Fibroblast of skin of back (primary cell): ENCODE measurements at places on chromosomes 6 and 20.

DNA sequence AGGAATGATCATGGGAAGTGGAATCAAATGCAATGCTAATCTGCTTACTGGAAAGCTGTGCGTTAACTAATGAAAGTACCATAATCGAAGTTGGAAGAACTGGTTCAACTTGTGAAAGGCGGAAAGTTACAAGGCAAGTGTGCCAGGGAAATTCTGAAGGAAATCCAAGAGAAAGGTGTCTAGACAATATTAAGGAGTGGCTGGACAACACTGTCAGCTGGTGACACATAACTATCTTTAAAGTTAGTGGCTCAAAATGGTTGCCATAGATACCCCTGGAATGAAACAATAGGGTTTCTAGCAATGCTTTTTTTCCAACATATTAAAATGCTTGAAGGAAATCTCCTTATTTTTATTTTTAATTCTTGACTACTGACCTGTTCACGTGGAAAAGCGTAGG, 90.4 kb downstream of the BMP2 start:
- no peak for DNase-seq

DNA sequence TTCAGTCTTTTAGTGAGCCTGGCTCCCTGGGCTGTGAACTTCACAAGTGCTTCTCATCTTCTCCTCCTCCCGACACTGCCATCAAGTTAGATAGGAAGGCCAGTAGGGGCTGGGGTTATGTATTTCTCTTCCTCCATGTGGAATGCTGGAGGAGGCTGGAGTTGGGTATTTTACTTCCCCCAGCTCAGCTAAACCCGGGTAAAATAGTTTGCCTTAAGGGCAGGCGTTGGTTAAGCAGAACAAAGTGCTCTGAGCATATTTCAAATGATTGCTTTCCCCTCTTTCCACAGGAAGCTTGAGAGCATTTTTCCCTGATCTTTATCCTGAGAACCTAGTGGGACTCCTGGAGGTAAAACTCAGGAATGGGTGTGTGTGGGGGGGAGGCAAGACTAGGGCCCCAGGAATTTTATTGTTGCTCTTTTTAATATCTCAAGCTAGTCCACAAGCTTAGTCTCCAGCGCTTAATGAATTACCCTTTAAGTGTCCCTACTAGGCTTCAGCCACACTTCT, 16.9 kb upstream of the SUPT3H start:
- no peak for DNase-seq

- DNase-seq: no peak
Measured at GRCh38 chr20:36301359-36302119, 4.6 kb upstream of the DLGAP4 start.

GRCh38 chr20:2342243-2342642, 38.5 kb upstream of the TGM6 start:
- DNase-seq: no peak

- DNase-seq: no peak
Measured at GRCh38 chr6:90274451-90275030, 22.1 kb downstream of the BACH2 start.

GRCh38 chr6:13511913-13512717, 24.7 kb upstream of the GFOD1 start:
- DNase-seq: no peak

- DNase-seq: no peak
Measured at GRCh38 chr20:46588532-46589511, 38.4 kb upstream of the OCSTAMP start.

DNA sequence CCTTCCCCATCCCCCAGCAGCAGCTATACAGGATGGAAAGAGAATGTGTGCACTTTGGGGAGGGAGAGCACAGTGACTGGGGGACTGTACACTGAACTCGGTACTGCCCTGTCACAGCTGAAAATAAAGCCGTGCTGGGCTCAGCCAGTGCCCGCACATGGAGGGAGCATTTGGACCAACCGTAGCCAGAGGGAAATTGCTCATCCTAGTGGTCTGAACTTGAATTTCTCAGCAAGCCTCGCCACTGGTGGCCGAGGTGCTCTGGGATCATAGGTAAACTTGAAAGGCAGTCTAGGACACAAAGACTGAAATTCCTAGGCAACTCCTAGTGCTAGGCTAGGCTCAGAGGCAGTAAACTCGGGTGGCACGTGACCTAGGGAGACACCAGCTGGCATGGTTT, 61.0 kb downstream of the DZANK1 start:
- no peak for DNase-seq

- DNase-seq: no peak
Measured at GRCh38 chr6:54059683-54060082, 51.6 kb upstream of the MLIP start.

GRCh38 chr6:134714113-134714512, 235.8 kb downstream of the ALDH8A1 start:
- DNase-seq: no peak

- DNase-seq: peak; percentile 52
Measured at GRCh38 chr20:35226884-35227681, 593 bp downstream of the MMP24 start.

DNA sequence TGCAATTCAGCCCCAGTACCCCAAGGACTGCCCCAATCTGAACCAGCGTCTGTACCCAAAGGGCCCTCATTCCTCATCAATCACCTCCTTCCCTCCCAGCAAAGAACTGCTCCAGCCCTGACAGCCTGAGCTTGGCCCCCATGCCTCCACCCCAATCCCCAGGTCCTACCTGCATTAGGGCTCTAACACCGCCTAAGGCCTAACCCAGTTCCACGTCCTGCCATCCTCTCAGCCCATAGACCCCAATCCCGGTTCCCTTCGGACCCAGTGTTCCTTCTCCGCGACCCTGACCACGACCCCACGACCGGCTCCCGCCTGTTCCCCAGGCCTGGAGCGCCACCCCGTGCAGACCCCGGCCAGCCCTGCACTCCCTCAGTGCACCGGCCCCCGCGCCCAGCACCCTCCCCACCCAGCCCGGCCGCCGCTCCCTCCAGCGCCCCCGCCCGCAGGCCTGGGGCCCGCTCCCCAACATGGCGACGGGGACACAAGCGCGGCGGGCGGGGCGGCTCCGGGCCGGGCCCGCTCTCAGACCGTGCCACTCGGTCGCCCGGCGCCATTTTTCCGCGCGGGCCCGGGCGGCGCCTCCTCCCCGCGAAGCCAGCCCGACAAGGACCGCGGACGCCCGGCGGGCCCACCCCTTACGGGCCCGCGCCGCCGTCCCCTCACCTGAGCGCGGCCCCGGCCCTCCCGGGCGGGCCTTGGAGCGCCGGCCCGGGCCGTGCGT, 483 bp downstream of the NCOA6 start:
- DNase-seq: peak; percentile 60

GRCh38 chr6:39330476-39330875, 8.0 kb upstream of the KCNK16 start:
- DNase-seq: no peak

GRCh38 chr6:36679043-36679833, 724 bp downstream of the CDKN1A start:
- peak; percentile 76 for DNase-seq

DNA sequence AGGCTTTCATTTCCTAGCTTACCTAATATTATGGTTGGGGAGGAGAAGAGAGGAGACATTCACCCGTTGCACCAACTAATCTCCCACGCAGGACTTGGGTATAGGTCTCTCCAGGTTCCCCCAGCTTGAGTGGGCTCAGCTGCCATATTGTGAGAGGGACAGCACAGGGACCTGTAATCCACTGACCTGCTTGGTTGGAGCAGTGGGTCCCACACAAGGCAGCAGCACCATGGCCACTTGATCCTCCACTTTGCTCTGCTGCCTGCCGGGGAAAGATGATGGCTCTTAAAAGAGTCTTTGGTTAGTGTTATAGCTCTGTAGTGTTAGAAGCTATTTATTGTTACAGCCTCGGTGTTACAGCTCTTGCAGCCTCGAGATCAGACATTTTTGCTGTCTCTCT, 22.5 kb upstream of the ECHDC1 start:
- no peak for DNase-seq

DNA sequence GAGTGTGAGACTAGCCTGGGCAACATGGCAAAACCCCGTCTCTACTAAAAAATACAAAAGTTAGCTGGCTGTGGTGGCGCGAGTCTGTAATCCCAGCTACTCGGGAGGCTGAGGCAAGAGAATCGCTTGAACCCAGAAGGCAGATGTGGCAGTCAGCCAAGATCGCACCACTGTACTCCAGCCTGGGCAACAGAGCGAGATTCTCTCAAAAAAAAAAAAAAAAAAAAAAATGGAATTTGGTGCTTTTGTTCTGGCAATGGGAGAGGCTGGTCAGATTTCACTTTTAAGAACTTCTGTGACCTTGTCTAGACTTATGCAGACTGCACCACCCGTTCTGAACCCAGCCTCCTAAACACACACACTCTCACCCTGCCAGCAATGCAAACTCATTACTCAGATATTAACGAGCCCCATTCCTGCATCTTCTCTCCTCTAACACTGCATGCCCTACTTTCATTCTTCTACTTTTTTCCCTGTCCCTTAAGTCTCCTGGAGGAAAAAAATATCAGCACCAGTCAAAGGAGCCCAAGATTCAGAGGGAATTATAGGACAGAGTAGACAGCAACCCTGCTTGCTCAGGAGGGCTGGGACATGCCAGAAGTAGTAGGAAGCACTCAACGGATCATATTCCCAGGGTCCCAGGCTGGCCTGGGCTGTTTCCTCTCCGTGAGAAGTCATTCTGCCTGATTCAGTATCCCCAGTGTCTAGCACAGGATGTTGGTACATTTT, 4.4 kb downstream of the MOCS1 start:
- DNase-seq: peak; percentile 64

DNA sequence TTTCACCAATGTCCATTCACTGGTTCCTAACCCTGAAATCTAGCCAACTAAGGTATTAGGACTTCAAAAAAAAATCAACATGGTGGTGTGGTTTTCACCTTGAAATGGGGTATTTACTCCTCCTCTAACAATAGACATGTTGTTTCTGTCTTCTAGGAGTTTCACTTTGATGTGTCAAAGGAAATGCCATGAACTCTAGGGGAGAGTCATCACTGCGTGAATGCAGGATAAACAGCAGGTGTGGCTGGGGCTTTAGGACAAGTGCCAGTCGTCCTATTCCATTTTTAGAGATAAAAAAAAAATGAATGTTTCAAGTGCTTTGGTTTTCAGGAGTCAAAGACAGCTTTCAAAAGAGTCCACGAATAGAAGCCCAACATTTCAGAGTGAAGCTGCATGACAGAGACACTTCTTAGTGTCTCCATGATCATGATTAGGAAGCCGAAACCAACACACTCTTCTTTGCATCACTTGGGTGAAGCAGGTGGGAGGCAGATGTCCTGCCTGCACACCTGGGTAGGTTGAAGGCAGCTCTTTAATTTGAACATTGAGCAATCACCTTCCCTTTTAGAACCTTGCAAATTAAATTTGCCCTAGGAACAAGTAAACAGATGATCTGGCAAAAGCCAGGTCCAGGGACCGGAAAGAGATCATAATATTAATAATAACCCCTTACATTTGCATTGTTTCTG, 328.5 kb upstream of the PRDM1 start:
- no peak for DNase-seq

GRCh38 chr6:37515712-37516075, 16.0 kb upstream of the CCDC167 start:
- no peak for DNase-seq

DNA sequence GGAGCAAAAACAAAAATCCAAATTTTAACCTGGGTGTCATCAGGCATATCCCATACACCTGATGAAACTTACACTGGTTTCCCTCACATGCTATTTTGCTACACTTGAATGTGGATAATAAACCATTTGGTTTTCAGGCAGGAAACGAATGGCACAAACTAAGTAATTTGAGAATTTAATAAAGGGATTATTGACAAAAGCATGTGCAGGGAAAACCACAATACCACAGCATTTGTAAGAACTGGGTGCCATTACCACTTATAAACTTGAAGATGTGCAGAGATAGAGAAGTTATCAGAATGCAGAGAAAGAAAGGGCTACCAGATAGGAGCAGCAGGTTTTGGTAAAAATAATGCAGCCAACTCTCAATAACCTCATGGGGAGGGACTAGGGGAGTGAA, 151.2 kb downstream of the RFX6 start:
- DNase-seq: no peak

GRCh38 chr6:119172824-119173223, 94.4 kb upstream of the FAM184A start:
- no peak for DNase-seq

GRCh38 chr20:25317351-25318075, 69.6 kb downstream of the PYGB start:
- DNase-seq: no peak

DNA sequence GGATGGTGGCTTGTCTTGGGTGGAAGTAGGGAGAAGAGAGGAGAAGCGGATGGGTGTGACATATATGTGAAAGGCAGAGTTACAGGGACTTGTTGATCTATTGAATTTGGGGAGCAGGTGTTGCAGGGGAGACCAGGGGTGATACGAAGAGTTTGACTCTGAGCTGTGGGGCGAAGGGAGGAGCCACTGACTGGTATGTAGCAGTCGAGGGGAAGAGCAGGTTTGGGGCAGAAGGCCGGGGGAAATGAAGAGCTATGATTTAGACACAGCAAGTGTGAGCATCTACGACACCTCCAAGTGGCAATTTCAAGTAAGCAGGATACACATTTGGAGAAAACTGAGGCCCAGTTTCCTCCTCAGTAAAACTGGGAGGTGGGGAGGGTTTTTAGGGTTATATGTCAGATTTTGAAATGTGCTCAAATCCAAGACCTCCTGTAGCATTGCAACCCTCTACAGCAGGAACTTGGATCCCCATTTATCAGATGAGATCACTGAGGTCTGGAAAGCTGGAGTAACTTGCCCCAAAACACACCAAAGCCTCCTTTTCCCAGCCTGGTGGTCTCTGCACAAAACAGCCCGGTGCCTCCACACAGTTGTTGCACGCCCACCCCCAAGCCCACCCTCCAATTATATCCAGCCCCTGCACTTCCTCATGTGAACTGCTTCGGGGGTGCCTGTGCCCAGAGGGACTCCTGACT, 137.8 kb downstream of the PREX1 start:
- no peak for DNase-seq

DNA sequence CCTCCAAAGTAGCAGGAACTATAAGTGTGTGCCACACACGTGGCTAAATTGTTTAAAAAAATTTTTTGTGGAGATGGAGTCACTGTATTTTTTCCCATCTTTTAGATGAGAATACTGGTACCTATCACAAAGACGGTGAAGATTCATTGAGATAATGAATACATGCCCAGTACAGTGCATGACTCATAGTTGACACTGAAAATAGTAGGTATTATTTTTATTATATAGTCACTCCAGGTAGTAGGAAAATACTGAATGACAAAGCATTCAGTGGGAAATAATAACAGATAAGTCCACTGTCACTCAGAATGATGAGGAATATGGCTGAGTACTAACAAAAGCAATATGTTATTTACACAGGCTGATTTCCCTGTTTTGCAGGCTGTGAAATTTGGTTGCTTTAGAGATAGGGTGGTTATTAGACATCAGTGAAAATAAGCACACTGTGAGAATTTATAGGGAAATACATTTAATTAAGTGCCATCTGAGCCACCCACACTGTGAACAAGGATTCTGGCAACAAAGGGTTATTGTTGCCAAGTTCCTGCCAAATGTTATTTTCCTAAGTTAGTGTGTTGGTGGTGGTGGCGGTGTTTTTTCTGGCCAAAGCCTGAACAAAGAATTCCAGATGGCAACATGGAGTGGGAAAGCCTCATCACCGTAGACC, 129.8 kb upstream of the FOXQ1 start:
- DNase-seq: no peak

GRCh38 chr6:17700421-17701416, 6.0 kb downstream of the NUP153 start:
- no peak for DNase-seq

- DNase-seq: peak; percentile 92
Measured at GRCh38 chr6:7535498-7535897, 6.0 kb upstream of the DSP start.
